CD4-positive, alpha-beta T cell treated with Interleukin-21 for 1 hour (primary cell): ENCODE measurements at places on chromosomes 4 and X.

- DNase-seq, result no peak
Observed at GRCh38 chr4:78693777-78694456, 82.2 kb upstream of the BMP2K start.

DNA sequence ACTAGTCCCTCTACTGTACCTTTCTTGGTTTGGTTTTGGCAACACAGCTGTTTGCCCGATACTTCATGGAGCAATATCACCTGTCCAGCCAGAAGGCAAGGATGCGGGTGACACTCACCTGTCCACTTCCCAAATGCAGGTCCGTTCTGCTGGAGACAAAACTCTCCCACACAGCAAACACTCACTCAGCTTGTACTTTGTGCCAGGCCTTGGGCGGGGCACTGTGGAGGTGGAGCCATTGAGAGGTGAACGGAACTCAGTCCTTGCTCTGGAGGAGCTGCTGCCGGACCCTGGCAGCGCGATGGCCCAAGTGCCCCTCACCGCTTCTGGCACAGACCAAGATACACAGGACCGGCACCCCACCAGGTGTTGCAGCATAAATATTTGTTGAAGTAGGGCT lies 15.3 kb upstream of the HMGB3 start:
- DNase-seq, result no peak

GRCh38 chr4:181830404-181831035 lies 412.7 kb upstream of the TENM3 start:
- DNase-seq, result no peak

DNA sequence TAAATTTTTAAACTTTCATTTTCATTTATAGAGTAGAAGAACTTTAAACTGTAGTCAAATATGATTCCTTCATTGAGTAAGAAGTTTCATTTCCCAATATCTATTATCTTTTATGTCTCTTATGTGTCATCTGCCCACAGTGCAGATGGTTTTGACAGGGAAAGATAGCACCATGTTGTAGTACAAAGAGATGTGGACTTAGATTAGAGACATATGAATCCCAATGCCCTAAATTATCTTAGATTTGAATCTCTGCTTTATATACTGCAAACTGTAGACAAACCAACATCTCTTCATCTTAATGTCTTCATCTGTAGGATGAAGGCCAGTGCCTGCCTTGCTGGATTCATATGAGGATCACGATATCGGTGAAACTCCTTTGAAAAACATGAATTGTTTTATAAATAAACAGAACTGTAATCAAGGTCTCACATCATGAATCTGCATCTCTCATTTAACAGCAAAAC lies 217.5 kb downstream of the BANK1 start:
- DNase-seq, result no peak

DNA sequence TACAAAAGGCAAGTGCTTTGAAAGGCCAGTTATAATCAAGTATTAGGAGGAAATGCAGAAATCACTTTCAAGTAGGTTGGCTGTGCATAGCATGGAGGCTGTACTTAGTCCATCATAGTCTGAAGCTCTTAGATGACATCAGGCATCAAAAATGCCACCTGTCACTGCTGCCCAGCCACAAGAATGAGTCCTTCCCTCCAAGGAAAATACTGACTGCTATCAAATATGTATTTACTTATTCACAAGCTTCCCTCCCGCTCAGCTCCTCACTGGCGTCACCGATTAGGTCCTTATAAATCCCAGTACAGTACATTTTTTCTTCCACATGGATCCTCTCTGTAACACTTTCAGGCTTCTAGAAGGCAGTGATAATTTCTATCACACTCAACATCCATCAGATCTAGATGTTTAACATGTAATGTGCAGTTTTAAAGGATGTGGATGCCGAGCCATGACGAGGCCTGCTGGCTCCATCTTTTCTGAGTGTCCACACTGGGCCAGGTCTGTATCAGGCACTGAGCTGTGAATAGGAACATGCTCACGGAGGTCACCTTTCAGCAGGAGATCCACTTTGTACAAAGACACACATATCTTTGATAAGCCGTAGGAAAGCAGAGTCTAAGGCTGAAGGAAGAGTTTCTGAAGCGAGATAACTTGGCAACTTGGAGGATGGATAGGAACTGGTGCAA lies 121.9 kb downstream of the PALLD start:
- DNase-seq, result no peak

GRCh38 chr4:40423735-40424134 lies 88.6 kb downstream of the CHRNA9 start:
- no peak for DNase-seq

GRCh38 chr4:126318376-126318775 lies 1003.6 kb downstream of the FAT4 start:
- DNase-seq, result no peak

DNA sequence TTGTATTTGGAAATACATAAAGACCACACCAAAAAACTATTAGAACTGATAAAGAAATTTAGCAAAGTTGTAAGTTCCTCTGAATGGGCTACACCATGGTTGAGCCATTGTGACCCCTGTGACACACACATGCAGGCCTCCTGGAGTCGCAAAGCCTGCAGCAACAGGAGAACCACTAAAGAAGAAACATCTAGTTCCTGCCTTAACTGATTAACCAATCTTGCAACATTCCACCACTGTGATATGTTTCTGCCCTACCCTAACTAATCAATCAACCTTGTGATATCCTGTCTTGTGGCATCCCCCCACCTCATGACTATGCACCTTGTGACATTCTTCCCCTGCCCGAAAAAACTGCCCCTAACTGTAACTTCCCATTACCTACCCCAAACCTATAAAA lies 401.8 kb downstream of the PRDM5 start:
- no peak for DNase-seq

DNA sequence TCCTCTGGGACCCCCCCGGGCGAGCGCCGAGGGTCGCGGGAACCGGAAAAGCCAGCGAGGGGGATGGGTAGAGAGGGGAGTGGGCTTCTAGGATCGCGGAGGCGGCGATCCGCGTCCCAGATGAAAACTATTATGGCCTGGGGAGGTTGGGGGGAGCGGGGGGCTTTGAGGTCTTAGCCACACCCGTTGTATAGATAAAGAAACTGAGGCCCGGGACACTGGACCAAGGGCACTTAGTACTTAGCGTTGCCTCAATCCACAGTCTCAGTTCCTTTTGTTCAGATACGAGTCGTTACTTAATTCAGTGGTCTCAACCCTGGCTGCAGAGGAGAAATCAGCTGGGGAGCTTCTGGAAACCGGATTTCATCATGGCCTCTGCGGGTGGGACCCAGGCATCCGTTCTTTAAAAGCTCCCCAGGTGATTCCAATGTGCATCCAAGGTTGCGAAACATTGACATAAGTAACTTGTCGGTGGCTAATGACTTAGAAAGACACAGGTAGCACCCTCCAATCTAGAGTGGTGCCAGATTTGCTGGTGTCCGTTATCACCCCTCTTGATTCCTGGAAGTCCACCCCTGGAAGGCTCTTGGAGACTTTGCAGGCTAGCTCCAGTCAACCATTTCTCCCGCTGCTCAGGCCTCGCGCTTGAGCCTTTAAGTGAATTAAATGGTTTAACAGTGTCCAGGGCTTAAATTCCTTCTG lies 90.7 kb downstream of the GEMIN8 start:
- DNase-seq, result no peak

- DNase-seq, result peak; percentile 67
Observed at GRCh38 chrX:53682885-53683555, 3.5 kb downstream of the HUWE1 start.

DNA sequence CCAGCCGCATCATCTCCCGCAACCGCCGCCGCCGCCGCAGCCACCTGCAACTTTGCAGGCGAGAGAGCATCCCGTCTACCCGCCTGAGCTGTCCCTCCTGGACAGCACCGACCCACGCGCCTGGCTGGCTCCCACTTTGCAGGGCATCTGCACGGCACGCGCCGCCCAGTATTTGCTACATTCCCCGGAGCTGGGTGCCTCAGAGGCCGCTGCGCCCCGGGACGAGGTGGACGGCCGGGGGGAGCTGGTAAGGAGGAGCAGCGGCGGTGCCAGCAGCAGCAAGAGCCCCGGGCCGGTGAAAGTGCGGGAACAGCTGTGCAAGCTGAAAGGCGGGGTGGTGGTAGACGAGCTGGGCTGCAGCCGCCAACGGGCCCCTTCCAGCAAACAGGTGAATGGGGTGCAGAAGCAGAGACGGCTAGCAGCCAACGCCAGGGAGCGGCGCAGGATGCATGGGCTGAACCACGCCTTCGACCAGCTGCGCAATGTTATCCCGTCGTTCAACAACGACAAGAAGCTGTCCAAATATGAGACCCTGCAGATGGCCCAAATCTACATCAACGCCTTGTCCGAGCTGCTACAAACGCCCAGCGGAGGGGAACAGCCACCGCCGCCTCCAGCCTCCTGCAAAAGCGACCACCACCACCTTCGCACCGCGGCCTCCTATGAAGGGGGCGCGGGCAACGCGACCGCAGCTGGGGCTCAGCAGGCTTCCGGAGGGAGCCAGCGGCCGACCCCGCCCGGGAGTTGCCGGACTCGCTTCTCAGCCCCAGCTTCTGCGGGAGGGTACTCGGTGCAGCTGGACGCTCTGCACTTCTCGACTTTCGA lies 654 bp downstream of the ATOH1 start:
- DNase-seq, result no peak

DNA sequence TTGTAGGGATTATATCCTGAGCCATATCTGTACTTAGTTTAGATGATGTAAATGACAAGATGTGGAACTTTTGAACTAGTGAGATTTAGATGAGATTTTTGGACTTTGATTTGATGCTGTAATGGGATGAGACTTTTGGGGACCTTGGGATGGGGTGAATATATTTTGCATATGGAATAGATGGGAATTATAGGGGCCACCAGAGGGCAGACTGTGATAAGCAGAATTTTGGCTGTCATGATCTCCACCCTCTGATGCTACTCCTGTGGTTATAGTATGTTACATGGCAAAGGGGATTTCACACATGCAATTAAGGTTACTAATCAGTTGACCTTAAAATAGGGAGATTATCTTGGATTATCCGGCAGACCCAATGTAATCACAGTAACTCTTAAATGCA lies 214.0 kb upstream of the NHS start:
- no peak for DNase-seq

GRCh38 chrX:31237189-31237588 lies 165.3 kb upstream of the FTHL17 start:
- DNase-seq, result no peak

GRCh38 chrX:30898886-30899285 lies 9.8 kb upstream of the TAB3 start:
- DNase-seq, result no peak

DNA sequence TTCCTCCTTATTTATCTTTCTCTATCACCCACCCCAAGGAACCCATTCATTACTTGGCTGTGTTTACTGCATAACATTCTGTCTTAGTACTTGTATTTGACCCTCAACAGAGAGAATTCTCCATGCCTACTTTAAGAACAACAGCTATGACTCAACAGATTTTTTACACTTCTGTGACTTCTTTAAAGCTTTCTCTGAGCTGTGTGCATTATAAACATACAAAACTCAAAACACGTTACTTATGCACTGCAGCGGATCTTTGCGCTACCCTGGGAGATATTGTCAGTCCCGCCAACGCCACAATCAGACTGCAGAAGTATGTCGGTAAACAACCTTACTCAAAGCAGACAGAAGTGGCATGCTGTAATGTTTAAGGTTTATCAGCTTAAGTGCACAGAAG lies 35.1 kb downstream of the PRKX start:
- no peak for DNase-seq

DNA sequence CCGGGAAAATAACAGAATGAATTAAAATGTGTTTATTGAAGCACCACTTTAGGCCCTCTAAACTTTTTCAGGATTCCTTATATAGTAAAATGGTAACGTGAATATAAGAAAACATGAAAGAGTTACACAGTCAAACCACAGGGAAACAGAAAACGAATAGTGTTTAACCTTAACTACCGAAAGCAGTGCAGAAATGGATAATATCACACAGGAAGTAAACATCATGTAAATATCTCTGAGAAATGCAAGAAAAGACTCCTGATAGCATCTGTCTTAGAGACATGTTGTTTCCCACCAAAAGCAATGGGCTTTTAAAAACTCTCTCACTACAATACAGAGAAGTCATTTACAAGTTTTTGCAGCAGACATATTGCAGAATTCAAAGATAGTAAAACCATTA lies 323.9 kb upstream of the CXXC4 start:
- no peak for DNase-seq

DNA sequence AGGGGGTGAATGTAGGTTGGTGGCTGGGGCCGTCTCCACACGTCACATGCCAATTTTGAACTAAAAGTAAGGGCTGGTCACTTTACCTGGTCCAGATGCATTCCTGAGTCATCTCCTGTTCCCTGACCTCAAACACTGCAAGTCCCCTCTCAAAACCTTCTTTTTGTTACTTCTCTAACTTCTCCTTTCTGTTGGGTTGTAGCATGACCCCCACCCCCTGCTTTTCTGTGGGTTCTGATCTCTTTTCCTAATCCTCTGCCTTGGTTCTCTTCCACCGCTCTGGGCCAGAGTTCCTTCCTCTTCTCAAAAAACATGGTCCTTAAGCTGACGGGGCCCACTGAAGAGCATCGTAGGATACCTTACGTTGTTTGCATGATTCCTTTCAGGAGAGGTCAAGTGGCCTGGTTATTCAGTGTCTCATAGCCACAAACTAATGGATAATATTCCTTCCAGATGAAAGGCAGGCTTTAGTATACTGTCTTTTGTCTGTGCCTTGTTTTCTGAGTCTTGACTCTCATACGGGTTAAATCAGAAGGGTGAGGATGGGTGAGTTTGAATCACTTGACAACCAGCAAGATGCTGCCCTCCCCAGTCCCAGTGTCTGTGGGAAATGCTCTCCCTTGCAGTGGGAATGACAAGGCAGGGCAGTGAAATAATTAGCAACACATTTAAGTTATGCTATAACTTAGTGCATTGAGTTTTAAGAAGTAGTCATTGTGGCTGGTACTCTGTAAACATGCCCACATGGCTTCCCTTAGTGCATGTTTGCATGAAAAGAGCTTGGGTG lies 15.1 kb downstream of the SMS start:
- DNase-seq, result no peak

DNA sequence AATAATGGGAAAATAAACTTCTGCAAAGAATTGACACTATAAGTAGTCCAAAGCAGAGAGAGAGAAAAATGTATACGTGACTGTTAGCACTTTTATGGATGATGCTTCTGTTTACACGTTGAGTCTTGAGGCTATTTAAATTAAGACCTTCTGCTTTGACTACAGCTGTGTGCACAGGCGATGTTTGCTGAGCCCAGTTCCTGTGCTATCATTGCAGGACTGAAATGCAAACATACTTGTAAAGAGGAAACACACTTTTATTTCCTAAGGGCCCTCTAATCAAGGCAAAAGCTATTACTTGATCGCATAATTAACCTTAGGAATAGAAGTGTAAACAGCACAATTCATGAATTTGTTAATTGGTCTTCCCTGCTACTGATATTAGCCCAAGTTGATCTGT lies 226.9 kb downstream of the FBXW7 start:
- no peak for DNase-seq

- DNase-seq, result no peak
Observed at GRCh38 chr4:140363558-140363957, 9.9 kb upstream of the SCOC start.
